Activated CD8-positive, alpha-beta memory T cell treated with anti-CD3 and anti-CD28 coated beads, Interleukin-2, amount 10 ng/mL, durations not matched to agents 7 days and 5 days (primary cell): ENCODE measurements at places on chromosomes 11 and 22. TPM values are rescaled to one million over a fixed set of nuclear protein-coding genes. Genes with fewer than 3 reads are reported as not detected.

Gene LRRC75B
- 2.1 TPM for total RNA-seq

Gene ALG12
- total RNA-seq: 16.8 TPM

DNA sequence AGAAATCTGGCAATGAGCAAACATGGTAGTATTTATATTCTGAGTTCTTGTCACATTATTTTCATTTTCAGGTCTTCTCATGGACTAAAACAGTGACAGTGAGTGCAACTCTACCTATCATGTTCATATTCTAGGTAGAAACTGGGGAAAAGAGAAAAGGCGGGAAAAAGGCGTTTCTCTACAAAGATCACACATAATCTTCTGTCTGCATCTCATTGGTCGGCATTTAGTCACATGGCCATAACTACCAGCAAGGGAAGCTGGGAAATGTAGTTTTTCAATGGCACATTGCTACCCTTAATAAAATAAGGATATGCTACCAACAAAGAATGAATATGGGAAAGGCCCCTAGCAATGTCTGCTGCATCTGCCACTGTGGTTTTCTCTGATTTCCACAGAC is 57.6 kb upstream of the B3GAT1 start:
- DNase-seq: no peak

DNA sequence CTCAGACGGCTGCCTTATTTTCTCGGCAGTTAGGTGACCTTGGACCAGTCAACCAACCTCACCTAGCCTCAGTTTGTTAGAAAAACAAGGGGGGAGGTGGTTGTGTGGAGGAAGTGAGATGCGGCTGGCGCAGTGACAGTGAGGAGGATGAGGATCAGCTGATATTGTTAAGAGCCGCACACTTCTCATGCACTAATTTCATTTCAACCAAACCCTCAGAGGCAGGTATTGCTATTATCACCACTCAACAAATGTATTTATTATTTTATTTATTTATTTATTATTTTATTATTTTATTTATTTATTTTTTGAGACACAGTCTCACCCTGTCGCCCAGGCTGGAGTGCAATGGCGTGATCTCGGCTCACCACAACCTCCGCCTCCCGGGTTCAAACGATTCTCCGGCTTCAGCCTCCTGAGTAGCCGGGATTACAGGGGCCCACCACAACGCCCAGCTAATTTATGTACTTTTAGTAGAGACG is 2.1 kb downstream of the LGALS1 start:
- no peak for DNase-seq

DNA sequence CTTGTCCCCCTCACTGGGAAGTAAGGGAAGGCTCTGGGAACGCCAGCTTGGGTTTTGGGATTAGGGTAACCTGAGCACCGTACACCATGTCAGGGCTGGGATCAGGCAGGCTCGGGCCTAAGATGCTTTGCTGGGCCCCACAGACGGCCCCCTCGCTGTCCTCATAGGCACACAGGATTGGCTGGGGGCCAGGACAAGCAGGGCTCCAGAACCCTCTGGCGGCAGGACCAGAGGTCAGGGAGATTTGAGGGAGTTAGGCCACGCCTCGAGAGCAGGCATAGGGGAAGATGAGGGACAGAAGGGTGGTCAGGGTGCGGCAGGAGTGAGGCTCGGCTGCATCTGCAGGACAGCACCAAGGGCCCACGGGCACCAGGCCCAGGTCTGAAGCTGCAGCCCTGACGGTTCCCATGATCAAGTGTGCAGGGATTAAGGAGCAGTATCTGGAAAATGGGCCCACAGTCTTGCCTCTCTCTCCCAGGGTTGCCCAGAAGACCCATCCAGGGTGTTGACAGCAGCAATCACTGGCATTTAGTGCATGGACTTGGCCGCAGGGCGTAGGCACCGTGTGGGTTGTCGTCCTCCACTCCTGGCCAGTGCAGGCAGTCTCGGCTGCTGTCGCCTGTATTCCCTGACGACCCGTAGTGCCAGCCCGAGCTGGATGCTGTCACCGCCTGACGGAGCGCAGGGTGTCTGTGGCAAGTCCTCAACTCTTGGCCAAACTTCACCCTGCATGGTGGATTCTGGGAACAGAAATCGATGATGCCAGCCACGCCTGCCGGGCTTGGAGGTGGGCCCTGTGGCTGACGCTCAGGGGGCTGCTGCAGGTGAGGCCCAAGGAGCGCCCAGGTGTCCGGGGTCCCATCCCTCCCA is 15.7 kb upstream of the GNB1L start:
- no peak for DNase-seq
